ENCODE measurements at places on chromosomes 7 and 10.

DNA sequence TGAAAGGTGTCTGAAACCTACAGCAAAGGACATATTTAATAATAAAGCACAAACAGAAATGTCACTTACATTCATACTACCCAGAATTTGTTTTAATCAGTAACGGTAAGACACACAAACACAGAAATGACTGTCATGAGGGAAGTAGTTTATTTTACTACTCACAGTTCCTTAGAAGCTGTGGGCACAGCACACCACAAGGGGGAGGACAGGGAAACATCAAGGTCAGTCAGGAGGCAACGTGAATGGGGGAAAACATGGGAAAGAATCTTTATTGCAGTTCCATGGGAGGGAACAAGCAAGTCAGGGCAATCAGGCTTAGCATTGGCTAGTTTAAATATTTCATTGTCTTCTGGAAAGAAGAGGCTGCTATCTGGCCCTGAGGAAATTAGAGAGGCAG lies 123.8 kb upstream of the PDSS1 start:
- peak; percentile 0 for DNase-seq

DNA sequence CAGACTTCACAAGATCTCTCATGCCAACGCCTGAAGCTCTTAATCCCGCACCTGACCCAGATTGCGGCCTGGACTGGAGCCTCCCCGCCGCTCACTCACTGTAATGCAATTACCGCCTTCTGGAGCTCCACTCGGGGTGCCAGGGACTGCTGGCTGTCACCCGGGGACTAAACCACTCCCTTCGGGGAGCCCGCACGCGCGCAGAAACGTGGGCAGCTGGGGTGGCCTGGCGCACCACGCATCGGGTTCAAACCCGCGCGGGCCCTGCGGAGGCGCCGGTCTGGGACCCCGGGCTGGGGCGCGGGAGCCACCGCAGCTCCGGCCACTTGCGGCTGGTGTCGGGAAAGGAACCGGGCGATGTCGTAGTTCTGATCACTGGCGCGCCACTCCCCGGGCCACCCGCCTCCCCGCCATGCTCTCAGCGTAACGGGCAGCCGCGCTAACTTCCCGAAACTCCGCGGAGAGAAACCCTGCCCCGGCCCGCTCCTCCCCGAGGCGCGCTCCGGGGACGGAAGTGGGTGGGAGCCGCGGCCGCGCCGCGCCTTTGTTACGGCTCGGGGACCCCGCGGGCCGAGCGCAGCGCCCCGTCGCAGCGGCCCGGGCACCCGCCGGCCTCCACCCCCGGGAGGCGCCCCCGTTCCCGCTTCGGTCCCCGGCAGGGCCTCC lies 100.3 kb upstream of the SVIL start:
- peak; percentile 12 for DNase-seq

GRCh38 chr10:119452396-119452795 lies 90.1 kb downstream of the RGS10 start:
- no peak for DNase-seq

GRCh38 chr10:2212244-2212834 lies 475.0 kb upstream of the ADARB2 start:
- peak; percentile 34 for DNase-seq

GRCh38 chr7:4840079-4840501 lies 21.7 kb downstream of the PAPOLB start:
- peak; percentile 54 for DNase-seq

DNA sequence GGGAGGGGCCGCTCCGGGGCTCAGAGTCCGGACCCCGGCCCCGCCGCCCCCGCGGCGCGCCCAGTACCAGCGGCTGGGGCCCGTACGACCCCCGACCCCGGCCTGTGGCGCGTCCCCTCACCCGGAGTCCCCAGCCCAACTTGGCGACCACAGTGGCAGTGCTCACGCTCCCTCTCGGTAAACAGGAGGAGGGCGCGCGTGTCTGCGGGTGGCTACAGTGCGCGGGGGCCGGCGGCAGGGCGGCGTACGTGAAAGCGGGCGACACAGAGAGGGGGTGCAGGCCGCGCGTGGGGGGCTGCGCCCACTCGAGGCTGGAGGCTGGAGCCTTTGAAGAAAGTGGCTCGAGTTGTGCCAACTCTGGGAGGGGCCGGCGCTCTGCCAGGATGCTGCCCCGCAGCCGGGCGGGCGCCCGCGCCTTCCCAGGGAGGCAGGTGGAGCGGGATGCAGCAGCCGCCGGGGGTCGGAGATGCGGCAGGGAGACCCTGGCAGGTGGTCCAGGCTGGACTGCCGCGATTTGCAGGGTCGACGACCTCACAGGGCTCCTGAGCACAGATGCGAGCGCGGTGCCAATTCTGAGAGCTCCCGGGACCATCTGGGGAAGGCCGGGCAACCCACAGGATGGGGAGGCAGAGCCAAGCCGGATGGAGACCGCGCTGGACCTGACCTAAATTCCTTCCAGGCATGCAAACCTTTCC lies 655 bp downstream of the PTPRE start:
- DNase-seq = no peak

GRCh38 chr7:47092336-47092735 lies 489.6 kb downstream of the TNS3 start:
- DNase-seq = no peak

- DNase-seq = no peak
Measured at GRCh38 chr7:10657201-10657600, 316.5 kb upstream of the PHF14 start.

GRCh38 chr10:82091413-82091812 lies 216.4 kb downstream of the NRG3 start:
- DNase-seq = no peak

DNA sequence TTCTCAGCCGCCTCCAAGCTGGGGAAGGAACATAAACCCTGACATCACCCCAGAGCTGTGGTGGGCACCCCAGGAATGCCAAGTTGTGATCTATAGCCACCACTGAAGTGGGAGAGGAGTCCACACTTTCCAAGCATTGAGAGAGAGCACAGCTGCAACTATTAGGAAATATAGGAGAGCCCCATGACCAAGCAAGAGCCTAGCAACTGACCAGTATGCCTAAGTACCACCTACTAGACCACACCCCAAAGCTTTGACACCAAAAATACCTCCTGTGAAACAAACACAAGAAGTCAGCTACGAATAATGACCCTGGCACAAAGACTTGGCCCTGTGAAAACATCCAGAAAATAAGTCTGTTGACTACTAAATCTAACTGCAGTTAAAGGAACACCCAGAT lies 804.1 kb upstream of the IGFBP3 start:
- DNase-seq = no peak

- no peak for DNase-seq
Measured at GRCh38 chr10:15152556-15152955, 15.9 kb downstream of the NMT2 start.

- no peak for DNase-seq
Measured at GRCh38 chr10:9076066-9076465, 1021.6 kb downstream of the GATA3 start.

DNA sequence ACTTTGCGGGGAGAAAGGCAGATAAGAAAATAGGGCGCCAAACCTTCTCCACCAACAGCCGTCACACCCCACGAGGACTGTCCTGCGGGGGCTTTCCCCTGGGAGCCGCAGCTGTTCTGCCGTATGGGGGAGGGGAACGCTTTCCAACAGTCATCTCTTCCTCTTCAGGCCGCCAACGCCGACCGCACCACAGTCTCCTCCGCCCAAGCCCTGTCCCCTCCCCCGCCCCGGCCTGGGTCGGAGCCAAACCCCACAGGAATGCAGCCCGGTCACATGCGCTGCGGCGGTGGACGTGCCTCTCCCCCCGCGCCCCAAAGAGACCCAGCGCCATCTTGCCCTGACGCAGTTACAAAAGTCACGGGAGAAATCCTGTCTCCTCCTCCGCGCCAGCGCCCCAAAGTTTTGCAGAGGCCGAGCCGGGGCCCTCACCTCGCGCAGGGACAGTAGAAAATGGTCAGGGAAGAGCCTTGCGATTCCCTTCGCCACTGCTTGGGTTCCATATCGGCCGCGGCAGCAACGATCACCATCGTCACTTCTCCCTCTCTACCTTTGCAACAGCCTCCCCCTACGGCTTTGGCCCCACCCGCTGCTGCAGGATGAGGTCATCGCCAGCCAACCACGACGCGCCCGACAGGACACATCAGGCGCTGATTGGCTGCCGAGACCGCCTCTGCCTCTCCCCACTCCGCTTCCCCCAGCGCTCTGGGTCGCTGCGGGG lies 1.3 kb upstream of the KMT2E start:
- peak; percentile 94 for DNase-seq

DNA sequence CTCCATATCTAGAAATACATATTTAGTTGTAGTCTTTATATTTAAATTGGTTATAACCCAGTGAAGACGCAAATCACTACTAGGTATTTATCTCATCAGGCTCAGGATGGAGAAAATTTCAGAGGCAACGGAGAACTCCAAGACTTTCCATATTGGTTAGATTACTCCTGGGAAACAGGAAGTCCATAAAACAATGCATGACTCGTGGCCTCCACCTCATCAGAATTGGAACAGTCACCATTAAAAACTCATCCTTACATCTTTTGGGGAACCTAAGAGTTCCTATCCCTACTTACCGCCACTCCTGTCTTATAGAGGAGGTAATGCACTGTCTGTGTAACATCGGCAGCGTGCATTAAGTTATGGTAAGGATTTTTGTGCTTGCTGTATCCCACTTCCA lies 177.6 kb downstream of the PPP1R17 start:
- DNase-seq = no peak

- DNase-seq = no peak
Measured at GRCh38 chr10:103855424-103855823, at the start of gene SH3PXD2A. Gene SH3PXD2A (minus strand): TSS chr10:103855576. CDS start chr10:103855266, 310 bp downstream.

DNA sequence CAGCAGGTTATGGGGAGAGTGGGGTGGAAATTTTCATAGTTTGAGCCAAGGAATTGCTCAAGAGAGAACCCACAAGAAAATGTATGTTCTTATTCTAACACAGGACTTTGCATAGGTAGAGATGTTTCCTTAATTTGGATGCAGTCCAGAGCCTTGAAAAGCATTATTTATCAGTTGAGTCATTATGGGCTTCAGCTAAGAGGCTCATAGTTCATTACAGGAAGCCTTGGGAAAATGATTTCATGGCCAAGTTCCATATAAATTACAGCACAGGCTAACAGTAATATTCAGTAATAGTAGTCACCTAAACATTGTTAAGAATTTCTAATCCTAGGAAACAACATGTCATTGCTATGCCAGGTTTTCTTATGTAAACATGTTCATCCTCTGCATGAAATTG lies 131.1 kb upstream of the PTPRZ1 start:
- no peak for DNase-seq

GRCh38 chr7:149724661-149725425 lies 48.5 kb downstream of the ZNF467 start:
- no peak for DNase-seq

DNA sequence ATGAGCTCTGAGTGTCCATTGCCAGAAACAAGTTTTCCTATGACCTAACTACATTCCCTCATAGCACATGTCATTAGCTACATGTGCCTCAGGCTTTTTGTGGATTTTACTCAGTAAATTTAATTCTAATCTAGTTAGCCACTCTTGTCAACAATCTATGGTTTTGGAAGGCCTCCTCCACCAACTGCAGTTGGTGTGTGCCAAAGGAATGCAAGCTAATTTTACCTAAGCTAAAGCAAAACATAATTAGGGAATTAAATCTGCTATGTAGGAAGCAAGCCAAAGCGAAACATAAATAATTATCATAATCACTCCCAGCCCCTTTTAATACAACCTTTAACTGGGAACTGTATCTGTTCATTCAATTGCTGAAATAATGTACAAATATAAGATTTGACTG lies 3.5 kb upstream of the CTTNBP2 start:
- DNase-seq = no peak

GRCh38 chr10:116408719-116409118 lies 18.9 kb upstream of the PNLIPRP3 start:
- no peak for DNase-seq

DNA sequence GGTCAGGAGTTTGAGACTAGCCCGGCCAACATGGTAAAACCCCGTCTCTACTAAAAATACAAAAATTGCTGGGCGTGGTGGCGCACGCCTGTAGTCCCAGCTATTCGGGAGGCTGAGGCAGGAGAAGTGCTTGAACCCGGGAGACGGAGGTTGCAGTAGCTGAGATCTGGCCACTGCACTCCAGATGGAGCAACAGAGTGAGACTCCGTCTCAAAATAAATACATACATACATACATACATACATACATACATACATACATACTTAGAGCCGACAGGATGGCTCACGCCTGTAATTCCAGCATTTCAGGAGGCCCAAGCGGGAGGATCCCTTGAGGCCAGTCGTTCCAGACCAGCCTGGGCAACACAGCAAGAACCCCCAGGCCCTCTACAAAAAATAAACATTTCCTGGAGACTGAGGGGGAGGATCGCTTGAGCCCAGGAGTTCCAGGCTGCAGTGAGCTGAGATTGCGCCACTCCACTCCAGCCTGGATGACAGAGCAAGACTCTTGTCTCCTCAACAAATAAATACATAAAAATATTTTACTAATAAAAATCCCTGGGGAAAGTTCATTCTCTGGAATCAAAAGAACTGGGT lies 90.9 kb upstream of the TNRC18 start:
- DNase-seq = no peak

GRCh38 chr7:134098072-134098471 lies 29.1 kb upstream of the LRGUK start:
- DNase-seq = no peak

- DNase-seq = peak; percentile 44
Measured at GRCh38 chr10:31401287-31401686, 82.3 kb downstream of the ZEB1 start.

All from NCI-H524 (cell line).